ENCODE measurements at places on chromosomes 7 and 10. TPM values are rescaled to one million over a fixed set of nuclear protein-coding genes. Genes with fewer than 3 reads are reported as not detected.

GRCh38 chr10:14688606-14689005, 86.1 kb downstream of the FAM107B start:
- DNase-seq, result no peak

KLF14 gene
- polyA plus RNA-seq, result 0.03 TPM

DNA sequence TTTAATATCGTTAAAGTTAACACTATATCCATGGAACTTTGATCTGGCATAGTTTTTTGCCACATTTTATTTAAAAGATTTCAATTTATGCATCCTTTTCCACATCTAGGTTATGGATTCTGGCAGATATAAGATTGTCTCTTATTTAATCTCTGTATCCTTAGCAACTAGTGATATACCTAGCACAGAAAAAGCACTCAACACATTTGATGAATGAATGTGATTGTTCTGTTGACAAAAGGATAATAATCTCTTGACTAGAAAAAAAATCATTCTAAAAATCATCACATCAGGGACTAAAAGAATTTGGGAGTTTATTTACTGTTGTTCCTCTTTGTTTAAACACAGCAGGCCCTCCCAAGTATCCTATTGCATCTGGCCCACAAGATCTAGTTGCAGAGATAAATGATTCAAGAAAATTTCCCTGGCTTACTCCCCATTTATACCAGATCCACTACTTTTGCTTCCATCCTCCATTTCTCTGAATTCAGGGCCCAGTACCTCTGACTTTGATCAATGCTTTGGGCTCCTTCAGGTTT, 84.0 kb upstream of the C1GALT1 start:
- no peak for DNase-seq

DNA sequence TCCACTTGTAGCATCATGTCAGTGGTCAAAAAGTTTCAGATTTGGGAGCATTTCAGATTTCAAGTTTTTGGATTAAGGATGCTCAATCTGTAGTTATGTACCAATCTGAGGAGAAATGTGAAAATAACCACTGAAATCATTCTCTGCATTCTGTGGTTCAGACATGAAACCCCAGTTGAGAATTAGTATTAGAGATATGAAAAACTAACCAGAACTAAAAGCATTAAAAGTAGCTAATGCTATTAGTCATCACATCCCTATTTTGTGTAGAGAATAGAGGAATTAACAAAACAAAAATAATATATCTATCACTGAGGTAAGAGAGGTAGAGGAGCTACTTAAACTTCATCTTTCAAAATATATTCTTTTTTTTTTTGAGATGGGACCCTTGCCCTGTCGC, 28.0 kb downstream of the MICU1 start:
- no peak for DNase-seq

GRCh38 chr10:26215935-26216584, 514 bp upstream of the GAD2 start:
- DNase-seq, result no peak

GRCh38 chr7:42580061-42580460, 331.8 kb downstream of the C7orf25 start:
- no peak for DNase-seq

CYP2C18 gene
- 0.04 TPM for polyA plus RNA-seq

DNA sequence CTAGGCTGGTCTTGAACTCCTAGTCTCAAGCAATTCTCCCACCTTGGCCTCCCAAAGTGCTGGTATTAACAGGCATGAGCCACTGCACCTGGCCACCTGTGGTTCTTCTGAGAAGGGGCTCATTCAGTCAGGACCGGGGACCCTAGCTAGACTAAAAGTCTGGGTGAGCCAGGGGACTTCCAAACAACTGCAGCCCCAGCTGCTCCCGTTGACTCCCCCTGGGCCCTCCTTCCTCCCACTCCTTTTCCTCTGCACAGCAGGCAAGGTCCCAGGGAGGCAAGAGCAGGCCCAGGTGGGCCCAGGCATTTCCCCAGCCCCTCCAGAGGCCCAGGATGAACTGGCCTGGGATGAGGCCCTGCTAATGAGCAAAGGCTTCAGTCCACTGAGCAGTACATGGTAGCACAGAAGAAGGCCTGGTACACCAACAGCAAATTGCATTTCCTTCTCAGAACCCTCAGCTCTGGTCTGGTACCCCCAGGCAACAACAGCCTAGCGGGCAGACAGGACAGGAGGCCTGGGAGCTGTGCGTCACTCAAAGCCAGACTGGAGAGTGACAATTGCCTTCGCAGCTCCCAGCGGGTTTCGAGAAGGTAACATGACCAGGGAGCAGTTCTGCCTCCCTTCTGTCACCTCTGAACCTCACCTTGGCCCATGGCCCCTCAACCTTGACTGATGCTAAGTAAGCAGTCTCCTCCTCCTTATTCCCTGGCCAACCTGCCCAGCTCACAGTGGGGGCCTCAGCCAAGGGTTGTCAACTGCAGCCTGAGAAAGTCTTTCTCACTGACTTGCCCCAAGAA, 30.7 kb upstream of the HSPA12A start:
- no peak for DNase-seq

GARIN1A gene
- 0.44 TPM for polyA plus RNA-seq

ZFYVE27 gene
- polyA plus RNA-seq, result 17.0 TPM
